ENCODE measurements at places on chromosomes 2 and 18. TPM values are rescaled to one million over a fixed set of nuclear protein-coding genes. Genes with fewer than 3 reads are reported as not detected.

Gene DPP4
- total RNA-seq = 1.2 TPM

Gene INHA
- total RNA-seq = 0.86 TPM

Gene HOXD4
- 3.9 TPM for total RNA-seq

Gene RNU2-63P
- not detected for total RNA-seq

Gene TTR
- not detected for total RNA-seq

All from A172 (cell line).